ENCODE measurements at places on chromosomes 11 and 22.

GRCh38 chr11:70556884-70557741 lies 158.8 kb downstream of the CTTN start:
- no peak for DNase-seq

- DNase-seq, result no peak
Measured at GRCh38 chr11:111418436-111418787, 39.3 kb upstream of the POU2AF1 start.

DNA sequence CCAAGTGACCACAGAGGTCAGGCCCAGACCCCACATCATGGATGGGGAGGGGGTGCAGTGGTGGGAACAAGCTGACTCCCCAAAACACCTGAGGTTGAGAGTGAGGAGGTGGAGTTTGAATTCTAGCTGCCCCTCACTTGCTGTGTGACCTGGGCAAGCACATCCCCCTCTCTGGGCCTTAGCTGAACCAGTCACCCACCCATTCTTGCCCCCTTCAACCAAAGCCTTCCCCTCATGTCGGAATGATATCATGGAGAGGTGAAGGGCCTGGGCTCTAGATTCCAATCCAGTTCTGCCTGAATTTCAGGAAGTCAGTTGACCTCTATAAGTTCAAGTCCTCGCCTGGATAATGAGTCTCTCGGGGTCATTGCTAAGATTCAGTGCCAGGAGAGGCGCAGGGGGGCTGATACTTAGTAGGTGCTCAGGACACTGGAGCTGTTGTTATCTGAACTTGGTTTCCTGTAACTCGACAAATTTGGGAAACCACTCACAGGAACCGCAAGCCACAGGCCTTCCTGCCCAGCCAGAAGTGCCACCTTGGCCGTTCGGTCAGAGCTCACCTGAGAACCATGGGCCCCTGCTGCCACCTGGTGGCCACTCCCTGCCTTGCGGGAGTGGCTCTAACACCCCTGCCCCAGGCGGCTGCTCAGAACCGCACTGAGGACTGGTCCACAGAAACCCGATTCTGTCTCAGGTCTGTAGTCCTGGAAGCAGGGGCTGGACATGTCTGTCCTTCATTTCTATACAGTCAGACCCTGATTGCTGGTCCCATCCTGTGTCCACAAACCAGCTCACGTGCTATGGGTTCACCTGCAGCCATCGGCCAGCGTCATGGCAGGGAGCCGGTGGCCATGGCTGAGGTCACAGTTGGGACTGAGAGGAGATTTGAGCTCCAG lies 6.9 kb downstream of the CDC42EP1 start:
- peak; percentile 86 for DNase-seq

GRCh38 chr22:36386351-36386899 lies 1.3 kb downstream of the MYH9 start:
- no peak for DNase-seq

DNA sequence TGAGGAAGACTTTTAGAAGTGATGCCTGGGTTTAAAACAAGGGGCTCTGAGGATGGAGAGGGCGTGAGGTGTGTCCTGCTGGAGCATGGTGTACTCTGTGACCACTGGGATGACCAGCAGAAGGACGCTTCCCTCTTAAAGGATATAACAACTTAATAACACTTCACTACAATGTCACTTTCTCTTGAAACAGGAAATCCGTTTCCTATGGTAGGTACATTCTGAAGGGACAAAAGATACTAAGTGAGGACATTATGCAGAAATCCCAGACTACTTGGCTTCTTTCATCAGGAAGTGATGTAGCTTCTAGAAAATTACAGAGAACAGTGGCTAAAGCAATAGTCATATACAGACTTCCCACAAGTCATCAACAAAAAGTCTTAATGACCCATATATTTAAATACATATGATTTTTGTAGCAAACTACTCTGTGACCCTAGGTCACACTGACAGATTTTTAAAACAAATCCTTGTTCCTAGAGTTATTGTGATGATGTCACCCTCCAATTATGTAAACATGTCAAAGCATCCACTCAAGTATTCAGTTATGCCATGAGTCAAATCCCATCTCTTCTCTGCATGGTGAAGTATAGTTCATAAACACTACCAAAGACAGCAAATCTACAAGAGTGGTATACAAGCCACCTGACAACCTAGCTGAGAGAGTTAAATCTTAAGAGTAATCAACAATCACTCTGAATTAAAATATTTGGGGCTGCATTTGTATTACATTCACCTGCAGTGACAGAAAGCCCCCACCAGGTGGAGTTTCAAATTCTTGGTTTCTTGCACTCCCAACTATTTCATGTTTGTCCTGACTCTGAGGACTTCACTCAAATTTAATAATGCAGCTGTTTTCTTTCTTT lies 32.8 kb downstream of the PITPNB start:
- DNase-seq, result no peak

Measured in GM18507 (cell line).